ENCODE measurements at places on chromosomes 16 and 17.

GRCh38 chr17:78375401-78376151 lies 2.9 kb upstream of the PGS1 start:
- no peak for ATAC-seq

GRCh38 chr17:40110026-40110845 lies 9.8 kb upstream of the NR1D1 start:
- ATAC-seq: no peak

DNA sequence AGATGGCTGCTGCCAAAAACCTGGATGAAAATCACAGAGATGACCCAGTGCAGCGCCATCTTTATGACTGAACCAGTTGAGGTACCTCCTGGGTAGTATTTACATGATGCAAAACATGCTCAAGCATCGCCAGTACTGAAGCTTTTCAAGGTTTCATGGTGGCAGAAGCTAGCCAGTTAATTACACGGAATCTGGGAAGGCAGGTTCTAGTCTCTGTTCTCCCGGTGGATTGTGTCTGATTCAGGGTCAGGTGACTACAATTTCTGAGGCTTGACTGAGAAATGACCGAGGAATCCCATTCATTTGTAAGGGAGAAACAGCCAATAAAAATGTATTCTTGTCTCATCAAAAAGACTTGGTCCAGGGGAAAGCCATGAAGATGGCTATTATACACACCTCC lies 209.1 kb downstream of the SLC39A11 start:
- no peak for ATAC-seq

GRCh38 chr17:60604686-60605334 lies 4.8 kb downstream of the PPM1D start:
- ATAC-seq: no peak

DNA sequence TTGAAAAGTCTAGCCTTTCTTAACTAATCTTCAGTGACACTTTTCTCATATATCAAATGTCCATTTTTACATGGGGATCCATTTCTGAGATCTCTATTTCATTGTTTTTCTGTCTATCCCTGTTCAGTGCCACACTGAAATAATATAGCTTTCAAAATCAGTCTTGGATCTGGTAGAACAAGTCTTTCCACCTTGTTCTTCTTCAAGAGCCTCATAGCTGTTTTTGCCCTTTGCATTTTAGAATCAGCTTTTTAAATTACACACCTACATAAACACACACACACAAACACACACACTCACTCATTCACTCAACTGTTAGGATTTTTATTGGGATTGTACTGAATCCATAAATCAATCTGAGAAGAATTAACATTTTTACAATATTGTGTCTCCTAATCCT lies 19.2 kb downstream of the GSDMB start:
- no peak for ATAC-seq

- no peak for ATAC-seq
These were observed 32.2 kb upstream of the CCL2 start for GRCh38 chr17:34222722-34223497.

- peak; percentile 88 for ATAC-seq
These were observed 47.9 kb downstream of the WDR59 start for GRCh38 chr16:74936902-74937560.

GRCh38 chr17:73747221-73748002 lies 103.2 kb upstream of the SDK2 start:
- no peak for ATAC-seq

- no peak for ATAC-seq
These were observed 13.9 kb downstream of the ERN2 start for GRCh38 chr16:23699100-23699499.

DNA sequence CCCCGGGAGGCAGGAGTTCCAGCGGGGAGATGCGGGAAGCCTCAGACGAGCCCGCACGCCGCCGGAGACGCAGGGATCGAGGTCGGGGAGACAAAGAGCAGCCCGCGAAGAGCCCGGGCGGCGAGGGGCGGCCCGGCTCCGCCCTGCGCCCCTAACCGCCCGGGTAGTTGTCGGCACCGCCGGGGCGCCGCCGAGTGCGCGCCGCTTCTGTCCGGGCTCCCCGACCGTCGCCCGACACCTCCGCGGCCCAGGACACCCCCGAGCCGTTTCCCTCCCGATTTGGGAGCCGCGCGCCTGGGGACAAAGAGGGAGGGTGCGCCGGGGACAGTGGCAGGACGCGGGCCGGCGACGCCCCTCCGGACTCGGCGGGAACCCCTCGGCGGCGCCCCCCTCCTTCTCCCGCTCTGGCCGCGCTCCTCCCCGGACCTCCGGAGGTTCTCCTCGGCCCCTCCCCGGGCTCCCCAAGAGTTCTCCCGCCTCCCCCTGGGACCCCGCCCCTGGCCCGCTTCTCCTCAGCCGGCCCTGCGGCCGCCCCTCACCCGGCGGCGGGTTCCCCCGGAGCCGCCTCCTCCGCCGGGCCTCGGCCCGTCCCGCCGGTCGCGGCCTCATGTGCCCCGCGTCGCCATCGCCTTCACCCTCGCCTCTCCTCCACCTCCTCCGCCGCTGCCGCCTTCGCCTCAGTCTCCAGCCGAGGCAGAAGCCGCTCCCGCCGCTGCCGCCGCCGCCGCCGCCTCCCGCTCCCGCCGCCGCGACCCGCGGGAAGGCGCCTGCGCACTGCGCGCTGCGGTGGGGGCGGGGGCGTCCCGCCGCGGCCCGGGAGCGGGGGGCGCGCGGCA lies at the start of gene GJC1:
GJC1 (minus strand) TSS at position 765 of the 836 bp plus-strand sequence. CDS start 24,470 bp downstream, outside the sequence.
- peak; percentile 51 for ATAC-seq

- peak; percentile 57 for ATAC-seq
These were observed 45.8 kb upstream of the PVALEF start for GRCh38 chr17:81119223-81120148.

DNA sequence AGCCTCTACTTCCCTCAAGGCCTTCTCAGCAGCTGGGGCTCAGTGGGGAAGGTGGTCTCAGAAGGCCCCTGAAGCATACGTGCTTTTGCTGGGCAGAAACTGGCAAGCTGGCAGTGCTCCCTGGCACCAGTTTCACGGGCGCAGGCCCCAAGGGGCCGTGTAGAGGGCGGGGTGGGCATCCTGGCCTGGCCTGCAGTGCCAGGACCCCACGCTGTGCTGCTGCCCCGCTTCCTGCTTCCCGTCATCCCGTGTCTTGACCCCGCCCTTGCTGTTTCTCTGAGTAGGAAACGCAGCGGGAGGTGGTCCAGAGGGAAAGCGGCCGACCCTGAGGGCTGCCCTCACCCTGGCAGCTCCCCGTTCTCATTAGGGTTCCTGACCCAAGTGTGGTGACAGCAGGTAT lies 6.8 kb downstream of the CDK5R1 start:
- ATAC-seq: no peak

DNA sequence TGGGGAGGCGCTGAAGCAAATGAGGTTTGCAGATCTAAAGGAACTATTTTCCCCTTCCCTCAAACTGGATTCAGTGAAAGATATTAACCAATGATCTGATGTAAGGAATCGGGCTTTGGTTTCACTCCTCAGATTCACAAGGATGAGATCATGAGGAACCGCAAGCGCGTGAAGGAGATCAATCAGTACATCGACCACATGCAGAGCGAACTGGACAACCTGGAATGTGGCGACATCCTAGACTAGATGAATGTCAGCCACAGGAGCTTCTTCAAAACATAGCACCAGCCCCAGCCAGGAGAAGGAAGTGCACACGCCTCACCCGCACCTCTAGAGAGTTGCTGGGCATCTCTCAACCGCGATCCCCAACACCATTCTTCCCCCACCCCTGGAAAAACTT lies 22.5 kb downstream of the ATPAF2 start:
- ATAC-seq: no peak

- ATAC-seq: no peak
These were observed 14.5 kb downstream of the CD300LB start for GRCh38 chr17:74516561-74517328.

DNA sequence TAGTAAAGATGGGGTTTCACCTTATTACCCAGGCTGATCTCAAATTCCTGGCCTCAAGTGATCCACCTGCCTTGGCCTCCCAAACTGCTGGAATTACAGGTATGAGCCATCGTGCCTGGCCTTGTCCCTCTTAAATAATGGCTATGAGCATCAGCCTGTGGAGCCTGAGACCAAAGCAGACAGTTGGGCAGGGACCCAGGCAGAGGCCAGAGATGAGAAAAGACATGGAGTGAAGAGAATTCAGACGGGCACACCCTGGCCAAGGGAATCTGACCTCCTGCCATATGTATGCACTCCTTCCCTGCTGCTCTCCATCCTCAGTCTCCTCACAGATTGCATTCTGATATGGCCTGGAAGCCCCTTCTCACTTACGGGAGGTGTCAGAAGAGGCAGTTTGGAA lies 98.4 kb upstream of the DNAH9 start:
- ATAC-seq: no peak

DNA sequence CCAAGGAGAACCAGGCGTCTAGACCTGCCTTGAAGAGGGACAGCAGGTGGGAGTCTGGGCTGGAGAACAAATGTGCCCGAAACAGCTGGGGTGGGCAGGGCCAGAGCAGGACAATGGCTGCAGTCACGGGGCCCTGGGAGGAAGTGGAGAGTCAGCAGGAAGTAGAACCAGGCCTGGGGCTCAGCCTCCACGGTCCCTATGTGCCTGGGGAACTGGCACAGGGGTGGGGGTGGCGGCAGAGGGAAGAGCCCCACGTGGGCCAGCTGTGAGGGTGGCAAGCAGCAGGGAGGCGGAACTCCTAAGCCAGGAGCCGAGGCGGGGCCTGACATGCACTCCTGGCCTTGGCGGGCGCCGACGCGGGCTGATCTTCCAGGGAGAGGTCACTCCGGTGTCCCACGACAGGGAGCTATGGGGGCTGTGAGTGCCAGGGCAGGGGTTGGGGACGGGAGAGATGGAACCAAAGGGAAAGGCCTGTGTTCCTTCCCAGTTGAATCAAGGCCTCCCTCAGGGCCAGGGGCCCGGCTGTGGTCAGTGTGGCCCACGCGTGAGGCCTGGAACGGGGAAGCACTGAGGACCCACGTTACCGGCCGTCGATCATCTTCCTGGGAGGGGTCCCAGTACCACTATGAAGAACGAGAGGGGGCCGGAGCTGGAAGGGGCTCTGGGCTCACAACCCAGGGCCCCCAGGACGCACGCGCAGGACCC lies 42.7 kb downstream of the TIMM22 start:
- ATAC-seq: no peak

GRCh38 chr17:76369804-76370203 lies 14.6 kb upstream of the SPHK1 start:
- ATAC-seq: no peak

DNA sequence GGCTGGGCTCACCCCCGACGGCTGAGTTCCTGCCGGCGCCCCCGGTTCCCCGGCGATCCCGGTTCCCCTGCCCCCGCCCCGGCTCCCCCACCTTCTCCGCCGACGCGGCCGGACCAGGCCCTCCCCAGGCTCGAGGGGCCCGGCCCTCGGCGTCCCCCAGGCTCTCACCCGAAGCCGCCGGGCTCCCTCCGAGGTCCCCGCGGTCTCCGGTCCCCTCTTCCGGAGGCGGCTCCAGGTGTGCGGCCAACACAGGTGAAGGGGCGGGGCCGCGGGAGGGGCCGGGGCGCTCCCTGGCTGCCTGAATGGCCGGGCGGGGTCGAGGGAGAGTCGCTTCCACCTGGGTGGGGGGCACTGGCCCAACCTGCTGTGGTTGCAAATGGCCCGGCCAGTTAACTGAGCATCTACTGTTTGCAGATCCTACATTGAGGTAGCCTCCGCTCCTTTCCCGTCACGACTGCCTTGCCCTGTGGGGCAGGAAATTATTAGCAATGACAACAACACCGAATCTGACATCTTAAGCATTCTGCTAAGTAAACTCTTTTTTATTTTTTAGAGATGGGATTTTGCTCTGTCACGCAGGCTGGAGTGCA lies at the start of gene BICDL2:
BICDL2 (minus strand) TSS at position 219 of the 590 bp plus-strand sequence. CDS start 1,448 bp downstream, outside the sequence.
- ATAC-seq: no peak

DNA sequence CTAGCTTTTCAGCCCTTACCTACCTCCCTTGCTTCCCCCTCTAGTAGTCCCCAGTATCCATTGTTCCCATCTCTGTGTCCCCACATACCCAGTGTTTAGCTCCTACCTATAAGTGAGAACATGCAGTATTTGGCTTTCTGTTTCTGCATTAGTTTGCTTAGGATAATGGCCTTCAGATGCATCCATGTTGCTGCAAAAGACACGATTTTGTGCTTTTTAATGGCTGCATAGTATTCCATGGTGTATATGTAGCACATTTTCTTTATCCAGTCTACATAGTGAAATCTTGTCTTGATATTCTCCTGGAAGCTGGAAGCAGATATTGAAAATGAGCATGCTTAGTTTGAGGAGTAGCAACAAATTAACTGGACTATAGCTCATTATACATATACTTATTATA lies 45.7 kb upstream of the TANC2 start:
- ATAC-seq: no peak
